ENCODE measurements at places on chromosomes 6 and 20. TPM values are rescaled to one million over a fixed set of nuclear protein-coding genes. Genes with fewer than 3 reads are reported as not detected.

The HAO1 gene
- total RNA-seq = not detected

The HMGCLL1 gene
- total RNA-seq = not detected

The LY6G5B gene
- 38.8 TPM for total RNA-seq

The MLIP gene
- total RNA-seq = not detected

The SCRT2 gene
- not detected for total RNA-seq

GRCh38 chr20:50654904-50655303 lies 36.4 kb downstream of the RIPOR3 start:
- DNase-seq = no peak

- no peak for DNase-seq
- no peaks in the 10 kb centered on the region for H3K27me3 ChIP-seq
- no peaks in the 10 kb centered on the region for H3K36me3 ChIP-seq
- no peak overlapping the region for H3K4me3 ChIP-seq
- H3K27ac ChIP-seq = no peak overlapping the region
- no peaks in the 10 kb centered on the region for H3K4me1 ChIP-seq
These were observed 74.6 kb downstream of the MLIP start for GRCh38 chr6:54185885-54186284.

GRCh38 chr6:167751579-167752115 lies 75.1 kb upstream of the AFDN start:
- H3K27me3 ChIP-seq = no peaks in the 10 kb centered on the region
- no peaks in the 10 kb centered on the region for H3K4me1 ChIP-seq
- no peak overlapping the region for H3K4me3 ChIP-seq
- no peak overlapping the region for H3K27ac ChIP-seq
- H3K36me3 ChIP-seq = no peaks in the 10 kb centered on the region

DNA sequence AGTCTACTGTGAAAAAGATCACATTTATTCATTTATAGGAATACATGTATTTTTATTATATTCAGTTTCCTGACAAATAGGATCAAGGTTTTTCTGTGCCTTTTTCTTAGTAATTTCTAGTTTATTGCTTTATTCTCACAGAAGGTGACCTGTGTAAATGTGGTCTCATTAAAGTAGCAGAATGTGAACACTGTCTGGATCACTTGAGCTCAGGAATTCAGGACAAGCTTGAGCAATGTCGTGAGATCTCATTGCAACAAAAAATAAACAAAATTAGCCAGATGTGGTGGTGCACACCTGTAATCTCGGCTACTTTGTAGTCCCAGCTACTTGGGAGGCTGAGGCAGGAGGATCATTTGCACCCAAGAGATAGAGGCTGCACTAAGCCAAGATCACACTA lies 516.7 kb downstream of the CDKAL1 start:
- no peaks in the 10 kb centered on the region for H3K36me3 ChIP-seq
- no peak overlapping the region for H3K4me3 ChIP-seq
- DNase-seq = no peak
- no peaks in the 10 kb centered on the region for H3K27me3 ChIP-seq
- no peak overlapping the region for H3K27ac ChIP-seq
- H3K4me1 ChIP-seq = no peaks in the 10 kb centered on the region

Measured in CD4-positive, CD25-positive, alpha-beta regulatory T cell (primary cell).